Activated naive CD4-positive, alpha-beta T cell treated with anti-CD3 and anti-CD28 coated beads, Interleukin-2, amount 10 ng/mL, durations not matched to agents 7 days and 5 days (primary cell): ENCODE measurements at places on chromosomes 16 and 17.
A peak's percentile ranks its signal among the peaks of the same experiment; 100 is the strongest.

DNA sequence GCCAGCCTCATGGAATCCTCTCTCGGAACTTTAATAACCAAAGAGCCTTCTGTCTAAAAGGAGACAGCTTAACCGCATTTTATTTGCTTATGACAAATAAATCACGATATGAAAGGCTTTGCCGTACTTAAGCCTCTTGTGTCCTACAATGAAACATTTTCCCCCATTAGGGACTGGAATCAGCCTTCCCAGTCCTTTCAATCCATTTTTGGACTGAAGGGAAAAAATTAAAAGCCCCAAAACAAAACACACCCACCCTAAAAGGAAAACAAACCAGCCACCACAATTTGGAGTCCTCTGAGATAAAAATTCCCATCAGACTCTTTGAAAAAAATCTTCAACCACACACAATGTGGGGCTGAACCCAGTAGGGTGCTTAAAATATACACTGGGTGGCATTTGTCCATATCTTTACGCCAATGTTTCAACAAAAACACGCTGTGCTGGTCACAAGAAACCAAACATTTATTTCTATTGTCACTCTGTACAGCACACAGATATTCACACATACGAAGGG lies 3.0 kb downstream of the HOXB4 start:
- H3K27me3 ChIP-seq = peaks cover 51% of the 10 kb centered on the region
- no peak overlapping the region for H3K4me3 ChIP-seq
- peaks cover 63% of the 10 kb centered on the region for H3K4me1 ChIP-seq

DNA sequence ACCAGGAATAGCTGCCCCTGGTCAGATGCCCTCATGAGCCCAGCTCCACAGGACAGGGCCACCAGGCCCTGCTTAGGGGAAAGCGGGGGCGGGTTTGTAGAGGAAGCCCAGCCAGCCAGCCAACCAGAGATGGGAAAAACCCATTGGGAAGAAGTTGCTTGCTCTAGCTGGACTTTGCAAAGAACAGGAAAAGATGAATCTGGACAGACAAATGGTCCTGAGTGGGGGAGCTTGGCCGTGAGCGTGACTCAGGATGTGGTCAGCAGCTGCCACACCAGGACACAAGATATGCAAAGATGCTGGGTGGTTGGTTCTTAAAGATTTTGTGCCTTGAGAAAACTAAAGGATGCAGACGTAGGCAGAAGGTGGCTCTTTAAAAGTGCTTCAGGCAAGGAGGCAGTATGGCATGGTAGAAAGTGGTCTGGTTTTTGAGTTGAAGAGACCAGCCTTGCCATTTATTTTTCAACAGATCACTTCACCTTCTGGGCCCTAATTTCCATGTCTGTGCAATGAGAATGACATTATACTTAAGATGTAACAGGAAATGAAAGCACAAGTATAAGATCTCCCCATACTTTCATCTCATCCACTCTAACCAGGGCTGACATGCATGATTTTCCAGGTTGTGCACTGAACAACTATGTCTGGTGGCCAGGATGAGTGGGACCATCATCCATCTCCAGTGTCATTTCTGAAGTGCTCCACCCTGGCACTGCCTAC lies 27.8 kb upstream of the HEATR6 start:
- H3K4me3 ChIP-seq = no peak overlapping the region
- no peak overlapping the region for H3K27ac ChIP-seq
- no peak for DNase-seq
- H3K4me1 ChIP-seq = peaks cover 19% of the 10 kb centered on the region

GRCh38 chr17:40551879-40552768 lies 13.1 kb downstream of the CCR7 start:
- peaks cover 100% of the 10 kb centered on the region for H3K4me1 ChIP-seq
- peaks cover 5% of the 10 kb centered on the region for H3K27me3 ChIP-seq
- no peak overlapping the region for H3K4me3 ChIP-seq
- peak overlapping the region; percentile 75 for H3K27ac ChIP-seq

- H3K27me3 ChIP-seq = peaks cover 84% of the 10 kb centered on the region
- H3K27ac ChIP-seq = no peak overlapping the region
- H3K36me3 ChIP-seq = no peaks in the 10 kb centered on the region
- no peak overlapping the region for H3K4me3 ChIP-seq
- peaks cover 6% of the 10 kb centered on the region for H3K4me1 ChIP-seq
These were observed 542 bp downstream of the GUCY2D start for GRCh38 chr17:8002721-8003593.

GRCh38 chr17:7841915-7842379 lies 7.9 kb downstream of the KDM6B start:
- H3K4me1 ChIP-seq = peaks cover 62% of the 10 kb centered on the region
- peaks cover 8% of the 10 kb centered on the region for H3K36me3 ChIP-seq
- peaks cover 3% of the 10 kb centered on the region for H3K27me3 ChIP-seq
- peak overlapping the region; percentile 79 for H3K4me3 ChIP-seq

DNA sequence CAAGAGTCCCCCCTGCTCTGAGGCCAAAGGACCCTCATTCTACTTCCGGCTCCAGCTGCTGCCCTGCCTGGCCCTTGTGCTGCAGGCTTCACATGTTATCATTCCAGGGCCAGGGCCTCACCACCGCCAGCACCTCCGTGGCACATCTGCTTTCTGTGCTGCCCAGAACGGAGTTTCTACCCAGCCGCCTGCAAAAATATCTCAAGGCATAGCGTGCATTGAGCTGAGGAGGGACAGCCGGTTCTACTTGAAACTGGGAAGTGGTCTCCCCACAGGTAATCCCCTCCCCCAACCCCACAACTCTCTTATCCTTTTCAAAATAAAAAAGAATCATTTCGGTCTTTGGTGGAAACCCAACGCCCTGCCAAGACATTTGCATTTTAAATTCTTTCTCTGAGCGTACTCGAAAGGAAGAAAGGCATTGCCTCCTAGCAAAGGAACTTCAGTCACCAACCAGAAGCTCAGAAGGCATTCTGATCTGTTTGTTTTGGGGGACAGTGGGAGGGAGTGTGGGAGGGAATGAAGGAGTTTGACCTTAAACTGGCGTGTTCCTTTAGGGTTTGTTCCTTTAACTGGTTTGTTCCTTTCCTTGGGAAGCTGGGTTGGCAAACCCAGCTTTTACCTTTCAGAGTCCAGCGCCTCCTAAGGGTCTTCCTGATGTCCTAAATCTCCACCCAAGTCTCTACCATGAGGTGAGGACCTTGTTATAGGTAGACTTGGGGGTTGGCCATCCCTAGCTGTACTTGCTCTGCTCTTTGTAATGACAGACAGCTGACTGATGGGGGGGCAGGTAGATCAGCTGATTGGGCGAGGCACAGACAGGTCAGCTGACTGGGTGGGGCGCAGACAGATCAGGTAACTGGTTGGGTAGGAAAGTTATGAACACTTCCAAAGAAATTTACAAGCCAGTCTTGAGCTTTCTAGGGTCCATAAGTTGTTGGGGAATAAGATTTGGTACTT lies 33.4 kb upstream of the PIK3R6 start:
- H3K27me3 ChIP-seq = no peaks in the 10 kb centered on the region
- peaks cover 70% of the 10 kb centered on the region for H3K4me1 ChIP-seq
- peak overlapping the region; percentile 11 for H3K4me3 ChIP-seq
- peak; percentile 48 for DNase-seq
- peak overlapping the region; percentile 83 for H3K27ac ChIP-seq

- no peak for DNase-seq
- H3K4me1 ChIP-seq = no peaks in the 10 kb centered on the region
- H3K27ac ChIP-seq = no peak overlapping the region
- peaks cover 3% of the 10 kb centered on the region for H3K27me3 ChIP-seq
These were observed 7.4 kb downstream of the GSG1L2 start for GRCh38 chr17:9814337-9814945.

DNA sequence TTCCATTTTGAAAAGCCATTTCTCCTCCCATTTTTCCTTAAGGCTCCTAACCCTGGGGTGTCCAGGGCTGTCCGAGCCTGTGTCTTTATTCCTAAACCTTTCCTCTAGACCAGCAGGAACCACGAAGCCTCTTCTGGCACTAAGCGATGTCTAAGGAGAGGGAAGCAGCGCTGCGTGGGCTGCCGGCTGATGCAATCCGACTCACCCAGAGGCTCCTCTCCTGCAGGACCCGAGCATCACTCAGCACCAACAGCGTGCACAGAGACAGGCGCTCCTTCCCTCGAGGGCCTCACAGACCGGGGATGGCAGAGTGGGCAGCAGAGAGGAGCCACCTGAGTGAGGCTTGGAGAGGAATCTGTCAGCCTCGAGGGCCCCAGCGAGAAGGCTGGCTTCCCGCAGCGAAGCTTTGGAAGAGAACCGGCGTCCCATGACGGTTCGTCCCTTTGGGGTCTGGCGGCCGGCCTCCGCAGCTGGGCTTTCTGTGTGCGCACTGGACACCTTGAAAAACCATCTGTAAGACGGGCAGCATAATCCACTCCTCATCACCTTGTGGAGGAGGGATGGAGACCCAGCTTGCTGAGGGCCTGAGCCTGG lies 174.3 kb downstream of the FOXL1 start:
- H3K27me3 ChIP-seq = peaks cover 10% of the 10 kb centered on the region
- DNase-seq = no peak
- H3K4me1 ChIP-seq = no peaks in the 10 kb centered on the region
- H3K4me3 ChIP-seq = no peak overlapping the region
- no peaks in the 10 kb centered on the region for H3K36me3 ChIP-seq

GRCh38 chr16:23561586-23561985 lies 4.1 kb downstream of the UBFD1 start:
- peaks cover 41% of the 10 kb centered on the region for H3K36me3 ChIP-seq
- no peak for DNase-seq
- no peak overlapping the region for H3K27ac ChIP-seq

GRCh38 chr16:27775254-27775653 lies 225.3 kb downstream of the KATNIP start:
- H3K36me3 ChIP-seq = no peaks in the 10 kb centered on the region
- no peaks in the 10 kb centered on the region for H3K4me1 ChIP-seq
- H3K27ac ChIP-seq = no peak overlapping the region

- DNase-seq = no peak
- peaks cover 38% of the 10 kb centered on the region for H3K27me3 ChIP-seq
- no peak overlapping the region for H3K27ac ChIP-seq
- H3K4me3 ChIP-seq = no peak overlapping the region
- H3K4me1 ChIP-seq = no peaks in the 10 kb centered on the region
These were observed 115.5 kb upstream of the NLRP1 start for GRCh38 chr17:5699814-5700213.

GRCh38 chr17:17137731-17138585 lies 68.2 kb downstream of the PLD6 start:
- H3K4me1 ChIP-seq = peaks cover 7% of the 10 kb centered on the region
- peaks cover 16% of the 10 kb centered on the region for H3K36me3 ChIP-seq
- no peak for DNase-seq
- no peak overlapping the region for H3K4me3 ChIP-seq
- peak overlapping the region; percentile 79 for H3K27ac ChIP-seq
- no peaks in the 10 kb centered on the region for H3K27me3 ChIP-seq

DNA sequence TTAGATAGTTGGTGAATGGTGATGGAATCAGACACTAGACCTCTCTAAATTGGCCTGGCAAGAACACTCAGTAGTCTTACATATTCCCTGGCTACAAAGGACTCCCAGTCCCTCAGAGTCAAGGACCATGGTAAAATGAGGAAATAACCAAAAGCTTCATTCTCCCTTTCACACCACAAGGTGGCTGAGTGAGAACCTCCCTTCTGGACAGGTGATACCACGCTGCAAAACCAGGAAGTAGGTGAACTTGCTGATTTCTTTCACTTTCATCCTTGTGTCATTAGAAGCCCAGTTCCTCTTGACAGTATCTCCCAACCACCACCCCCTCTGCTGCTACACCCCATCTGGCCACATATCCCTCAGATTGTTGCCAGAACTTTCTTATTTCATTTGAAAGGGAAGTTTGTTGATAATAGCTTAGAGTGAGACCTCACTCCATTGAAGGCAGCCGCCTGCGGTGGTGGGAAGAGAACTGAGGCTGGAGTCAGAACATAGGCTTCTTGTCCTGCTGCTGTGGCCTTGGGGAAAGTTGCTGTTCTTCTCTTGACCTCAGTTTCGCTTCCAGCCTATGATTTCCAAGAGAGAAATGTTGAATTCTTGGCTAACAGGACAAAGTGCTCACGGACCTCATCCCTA lies 290.6 kb upstream of the CCL2 start:
- H3K36me3 ChIP-seq = peaks cover 3% of the 10 kb centered on the region
- peak overlapping the region; percentile 5 for H3K4me3 ChIP-seq
- peaks cover 29% of the 10 kb centered on the region for H3K27me3 ChIP-seq
- peaks cover 51% of the 10 kb centered on the region for H3K4me1 ChIP-seq

- peaks cover 10% of the 10 kb centered on the region for H3K27me3 ChIP-seq
- no peaks in the 10 kb centered on the region for H3K36me3 ChIP-seq
- H3K4me3 ChIP-seq = no peak overlapping the region
- no peaks in the 10 kb centered on the region for H3K4me1 ChIP-seq
- no peak overlapping the region for H3K27ac ChIP-seq
These were observed 66.8 kb downstream of the DNAH3 start for GRCh38 chr16:21083729-21084268.

GRCh38 chr16:15979801-15980200 lies 30.4 kb downstream of the ABCC1 start:
- H3K27ac ChIP-seq = no peak overlapping the region
- no peak for DNase-seq
- H3K4me3 ChIP-seq = no peak overlapping the region
- no peaks in the 10 kb centered on the region for H3K27me3 ChIP-seq

DNA sequence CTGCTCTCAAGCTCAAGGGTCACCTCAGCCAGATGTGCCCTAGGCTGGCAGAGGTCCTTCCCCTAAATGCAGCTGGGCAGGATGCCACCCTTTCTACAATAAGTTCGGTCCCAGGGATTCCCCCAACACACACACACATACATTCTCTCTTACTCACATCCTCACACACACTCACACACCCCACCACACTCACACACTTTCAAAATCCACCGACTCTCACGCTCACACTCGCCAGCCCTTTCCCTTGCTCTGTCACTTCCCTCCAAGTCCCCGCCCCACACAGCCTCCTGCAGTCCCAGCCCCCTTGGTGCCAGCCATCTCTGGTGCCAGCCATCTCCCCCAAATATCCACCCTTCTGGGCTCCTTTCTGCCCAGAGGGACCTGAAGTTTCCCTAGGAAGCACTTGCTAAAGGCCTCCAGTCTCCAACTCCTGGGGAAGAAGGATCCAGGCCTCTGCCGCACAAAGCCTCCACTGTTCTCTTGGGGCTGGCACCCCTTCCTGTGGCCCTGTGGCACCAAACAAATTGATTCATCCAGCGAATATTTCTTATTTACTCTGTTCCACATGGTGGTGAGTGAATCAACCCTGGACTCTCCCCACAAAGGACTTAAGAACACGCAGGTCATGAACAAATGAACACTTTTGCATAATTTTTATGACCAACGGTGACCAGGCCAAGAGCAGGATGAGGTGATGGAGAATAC lies 3.8 kb upstream of the USP36 start:
- no peak for DNase-seq
- no peak overlapping the region for H3K27ac ChIP-seq
- peaks cover 2% of the 10 kb centered on the region for H3K36me3 ChIP-seq
- H3K4me3 ChIP-seq = no peak overlapping the region
- H3K4me1 ChIP-seq = peaks cover 26% of the 10 kb centered on the region
- peaks cover 15% of the 10 kb centered on the region for H3K27me3 ChIP-seq

DNA sequence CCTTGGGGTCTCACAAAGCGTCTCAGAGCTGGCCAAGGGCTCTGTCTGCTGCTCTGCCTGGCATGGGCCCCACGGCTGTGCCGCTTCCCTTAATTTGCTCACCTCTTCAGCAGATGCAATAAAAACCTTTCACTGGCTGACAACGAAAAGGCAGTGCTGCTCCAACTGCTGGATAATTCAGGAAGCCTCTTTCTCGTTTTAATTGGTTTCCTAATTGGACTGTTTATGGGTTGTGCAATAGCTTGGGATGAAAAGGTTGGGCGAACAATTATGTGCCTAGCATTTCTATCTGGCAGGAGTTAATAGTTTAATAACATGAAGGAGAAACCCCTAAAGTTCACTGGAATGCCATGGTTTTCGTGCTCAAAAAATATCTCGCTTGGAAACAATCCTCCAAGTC lies 234.1 kb upstream of the IRX5 start:
- H3K27me3 ChIP-seq = no peaks in the 10 kb centered on the region
- H3K36me3 ChIP-seq = no peaks in the 10 kb centered on the region
- no peak for DNase-seq
